Stimulated activated CD4-positive, alpha-beta T cell treated with anti-CD3 and anti-CD28 coated beads, Interleukin-4, amount 100 ng/mL, for 4 hours (primary cell): ENCODE measurements at places on chromosomes 7 and 10.

DNA sequence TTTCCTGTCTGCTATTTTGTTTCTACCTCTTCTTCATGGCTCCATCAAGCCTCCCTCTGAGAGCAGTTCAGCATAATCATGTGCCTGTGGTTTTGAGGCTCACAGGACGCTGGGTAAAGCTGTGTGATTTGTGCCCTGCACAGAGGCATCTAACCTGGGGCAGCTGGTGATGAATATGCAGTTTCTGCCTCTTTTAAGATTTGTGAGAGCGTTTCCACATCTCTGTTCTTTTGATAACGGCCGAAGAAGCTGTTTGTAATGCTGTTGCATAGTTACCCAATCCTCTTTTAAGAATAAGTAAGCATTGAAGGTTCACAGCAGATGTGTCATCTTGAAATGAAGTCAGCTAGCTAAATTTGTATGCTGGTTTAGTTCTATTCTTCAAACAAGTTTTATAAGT lies 45.2 kb downstream of the PNLIPRP3 start:
- no peak for DNase-seq

DNA sequence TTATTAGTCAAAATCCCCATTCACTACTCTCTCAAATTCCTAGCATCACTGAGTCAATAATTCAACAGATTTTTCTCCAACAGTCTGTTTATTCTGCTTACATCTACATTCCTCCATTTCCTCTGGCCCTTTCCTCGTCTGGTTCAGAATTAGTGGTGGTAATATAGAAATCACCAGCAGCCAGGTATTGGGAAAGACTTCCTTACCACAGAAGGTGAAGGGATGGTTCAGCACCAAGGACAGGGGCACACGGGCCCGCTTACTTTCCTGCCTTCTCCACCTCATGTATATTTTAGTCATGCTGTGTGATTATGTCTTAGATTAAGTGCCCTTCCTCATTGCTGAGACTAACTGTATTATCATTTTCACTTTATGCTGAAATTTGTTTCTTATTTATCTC lies 70.4 kb upstream of the APBB1IP start:
- no peak for DNase-seq

DNA sequence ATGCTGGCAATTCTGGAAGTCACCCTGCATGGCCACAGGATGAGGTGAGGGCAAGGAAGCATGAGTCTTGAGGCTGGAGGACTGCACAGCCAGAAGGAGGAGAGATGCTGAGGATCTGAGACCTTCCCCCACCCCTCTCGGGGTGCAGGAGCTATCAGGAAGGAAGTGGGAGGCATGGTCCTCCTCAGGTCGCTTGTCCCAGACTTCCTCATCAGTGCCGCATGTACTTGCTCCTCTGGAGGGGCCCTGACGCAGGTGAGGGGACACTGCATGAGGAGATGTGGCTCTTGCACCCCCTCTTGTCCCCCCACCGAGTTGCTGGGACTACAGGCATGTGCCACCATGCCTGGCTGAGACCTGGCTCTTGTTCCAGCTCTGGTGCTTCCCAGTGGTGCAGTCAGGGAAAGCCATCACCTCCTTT lies 5.7 kb upstream of the ZMIZ1 start:
- no peak for DNase-seq

DNA sequence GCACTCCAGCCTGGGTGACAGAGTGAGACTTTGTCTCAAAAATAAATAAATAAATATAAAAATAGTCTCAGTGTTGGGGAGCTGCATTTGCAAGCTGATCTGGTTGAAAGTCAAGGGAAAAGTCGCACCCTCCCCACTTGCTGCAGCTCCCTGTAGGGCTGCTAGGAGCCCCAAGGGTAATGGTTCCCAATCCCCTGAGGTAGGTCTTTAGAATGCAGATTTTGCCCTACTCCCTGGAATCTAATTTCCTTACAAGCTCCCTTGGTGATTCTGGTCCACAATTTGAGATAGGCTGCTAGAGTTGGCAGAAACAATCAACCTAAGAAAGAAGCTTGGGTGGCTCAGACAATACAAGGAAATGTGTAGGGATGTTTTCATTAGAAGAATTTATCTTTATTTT lies 232.5 kb upstream of the YAE1 start:
- no peak for DNase-seq

DNA sequence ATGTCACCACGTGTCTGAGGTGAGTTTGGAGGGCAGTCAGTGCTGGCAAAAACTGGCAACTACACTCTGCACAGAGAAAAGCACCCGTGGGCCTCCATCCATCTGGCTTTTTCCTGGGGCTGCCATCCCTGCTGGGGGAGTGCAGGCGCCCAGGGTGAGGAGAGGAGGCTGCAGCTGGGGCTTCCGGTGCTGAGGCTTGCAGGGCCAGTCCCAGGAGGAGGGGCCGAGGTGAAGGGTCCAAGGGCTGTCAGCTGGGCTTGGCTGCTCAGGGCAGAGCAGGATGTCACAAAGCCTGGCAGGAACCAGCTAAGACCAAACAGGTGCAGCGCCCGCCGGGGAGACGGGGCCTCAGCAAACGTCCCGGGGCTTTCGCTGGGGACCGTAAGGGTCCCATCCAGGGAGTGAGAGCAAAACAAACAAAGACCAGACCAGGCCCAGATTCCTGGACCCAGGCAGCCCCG lies 77.2 kb downstream of the CFAP46 start:
- no peak for DNase-seq

DNA sequence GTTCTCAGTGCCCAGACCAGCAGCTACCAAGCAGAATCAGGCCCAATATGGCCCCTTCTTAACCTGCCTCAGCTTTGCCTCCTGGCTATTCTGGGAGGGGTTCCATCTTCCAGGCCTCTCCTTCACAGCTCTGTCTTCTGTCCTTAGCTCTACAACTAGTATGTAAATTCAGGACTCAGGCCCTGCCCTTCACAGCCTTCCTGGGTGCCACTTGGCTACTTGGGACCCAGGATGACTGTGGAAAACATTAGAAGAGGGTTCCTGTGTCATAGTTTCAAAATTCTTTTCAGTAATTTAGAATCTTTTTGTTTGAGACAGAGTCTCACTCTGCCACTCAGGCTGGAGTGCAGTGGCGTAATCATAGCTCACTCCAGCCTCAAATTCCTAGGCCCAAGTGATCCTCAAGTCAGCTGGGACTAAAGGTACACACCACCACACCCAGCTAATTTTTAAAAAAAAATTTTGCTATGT lies 33.2 kb upstream of the PAPSS2 start:
- DNase-seq = no peak
